ENCODE measurements at places on chromosomes 11 and 22.
A peak's percentile ranks its signal among the peaks of the same experiment; 100 is the strongest.

GRCh38 chr22:37262346-37262745 is 18.3 kb upstream of the RAC2 start:
- no peak for DNase-seq

DNA sequence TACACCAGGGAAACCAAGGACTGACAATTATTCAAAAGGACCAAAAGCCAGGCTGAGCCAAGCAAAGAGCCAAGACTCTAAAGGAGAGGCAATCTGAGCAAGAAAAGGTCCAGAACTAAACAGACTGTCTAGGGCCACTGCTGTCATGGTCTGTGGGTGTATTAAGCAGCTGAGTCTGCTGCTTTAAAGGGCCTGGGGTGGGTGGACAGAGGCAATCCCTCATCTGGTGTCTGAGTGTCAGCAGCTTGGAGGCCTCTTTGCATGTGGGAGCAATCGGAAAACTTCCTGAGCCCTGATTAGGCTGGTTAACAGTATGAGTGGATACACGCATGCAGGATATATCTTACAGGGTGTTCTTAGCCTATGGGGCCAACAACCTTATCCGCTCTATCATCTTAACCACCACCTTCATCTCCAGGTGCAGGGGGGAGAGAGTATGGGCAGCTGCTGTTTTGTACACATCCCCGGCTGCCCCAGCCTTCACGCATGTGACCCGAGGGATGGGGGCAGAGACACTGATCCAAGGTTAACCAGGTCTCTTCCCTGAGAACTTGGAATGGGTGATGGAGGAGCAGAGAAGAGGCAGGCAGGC is 67.5 kb upstream of the TIMP3 start:
- no peak for DNase-seq

GRCh38 chr11:46834821-46835220 is 11.3 kb downstream of the CKAP5 start:
- DNase-seq: no peak

DNA sequence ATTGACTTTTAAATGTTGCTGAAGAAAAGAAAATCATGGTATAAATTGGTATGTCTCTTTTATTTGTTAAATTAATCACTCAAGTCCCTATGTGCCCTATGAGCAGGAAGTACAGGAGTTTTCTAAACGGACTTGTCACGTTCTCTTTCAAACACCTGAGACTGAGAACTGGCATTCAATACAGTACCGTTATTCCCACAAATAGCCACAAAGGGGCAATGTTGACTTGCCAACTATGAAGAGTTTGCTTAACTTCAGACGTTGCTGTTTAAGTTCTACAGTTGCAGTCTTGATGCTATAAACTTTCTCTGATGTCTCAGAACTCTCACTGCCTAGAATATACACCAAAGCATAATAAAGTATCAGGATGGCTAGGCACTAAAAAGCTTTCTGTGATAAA is 7.6 kb downstream of the OR56A1 start:
- DNase-seq: no peak

GRCh38 chr11:127193950-127194349 is 193.4 kb upstream of the KIRREL3 start:
- no peak for DNase-seq

GRCh38 chr22:20956258-20957101 is 10.6 kb upstream of the AIFM3 start:
- DNase-seq: no peak

- DNase-seq: no peak
Observed at GRCh38 chr11:22670830-22671229, 4.4 kb downstream of the GAS2 start.

DNA sequence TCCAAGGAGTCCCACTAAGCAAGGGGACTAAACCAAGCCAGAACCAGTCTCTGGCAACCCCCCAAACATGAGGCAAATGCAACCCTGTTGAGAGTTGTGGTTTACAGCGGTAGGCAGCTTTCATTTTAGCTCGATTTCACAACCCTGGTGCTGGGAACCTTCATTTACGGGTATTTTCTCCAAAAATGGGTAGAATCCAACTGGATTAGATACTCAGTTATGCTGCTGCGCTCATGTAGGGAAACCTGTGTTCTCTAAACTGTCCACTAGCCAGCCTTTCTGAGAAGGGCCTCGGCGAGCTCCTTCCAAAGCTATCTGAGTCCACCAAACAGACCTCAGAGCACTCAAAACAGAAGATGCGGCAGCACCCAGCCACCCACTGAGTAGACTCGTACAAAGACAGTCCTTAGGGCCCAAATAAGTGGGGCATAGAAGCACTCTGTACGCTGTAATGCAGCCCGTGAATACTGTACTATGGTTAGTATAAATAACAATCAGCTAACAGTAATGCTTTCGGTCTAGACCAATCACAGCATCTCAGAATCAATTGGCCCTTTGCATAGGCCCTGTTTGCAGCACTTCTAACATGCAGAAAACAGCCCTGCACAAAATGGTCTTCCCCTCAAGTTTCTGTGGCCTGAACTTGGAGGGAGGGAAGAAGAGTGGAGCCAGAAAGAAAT is 104.7 kb downstream of the ETS1 start:
- peak; percentile 52 for DNase-seq

DNA sequence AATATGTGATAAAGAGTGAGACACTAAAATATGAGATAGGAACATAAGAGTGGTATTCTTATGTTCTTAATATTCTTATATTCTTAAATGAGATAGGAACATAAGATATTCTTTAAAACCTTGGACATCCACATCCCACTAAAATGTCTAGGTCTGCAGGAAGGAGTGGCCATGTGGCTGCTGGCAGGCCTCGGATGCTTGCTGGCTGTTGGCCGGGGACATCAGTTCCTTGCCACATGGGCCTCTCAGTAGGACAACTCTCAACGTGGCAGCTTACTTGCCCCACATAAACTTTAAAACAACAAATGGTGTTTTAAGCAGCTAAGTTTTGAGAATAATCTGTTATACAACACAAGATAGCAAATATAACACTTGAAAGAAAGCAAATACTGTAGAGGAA is 240.1 kb downstream of the CASP12 start:
- no peak for DNase-seq

- no peak for DNase-seq
Observed at GRCh38 chr11:23730307-23730998, 766.4 kb upstream of the LUZP2 start.

DNA sequence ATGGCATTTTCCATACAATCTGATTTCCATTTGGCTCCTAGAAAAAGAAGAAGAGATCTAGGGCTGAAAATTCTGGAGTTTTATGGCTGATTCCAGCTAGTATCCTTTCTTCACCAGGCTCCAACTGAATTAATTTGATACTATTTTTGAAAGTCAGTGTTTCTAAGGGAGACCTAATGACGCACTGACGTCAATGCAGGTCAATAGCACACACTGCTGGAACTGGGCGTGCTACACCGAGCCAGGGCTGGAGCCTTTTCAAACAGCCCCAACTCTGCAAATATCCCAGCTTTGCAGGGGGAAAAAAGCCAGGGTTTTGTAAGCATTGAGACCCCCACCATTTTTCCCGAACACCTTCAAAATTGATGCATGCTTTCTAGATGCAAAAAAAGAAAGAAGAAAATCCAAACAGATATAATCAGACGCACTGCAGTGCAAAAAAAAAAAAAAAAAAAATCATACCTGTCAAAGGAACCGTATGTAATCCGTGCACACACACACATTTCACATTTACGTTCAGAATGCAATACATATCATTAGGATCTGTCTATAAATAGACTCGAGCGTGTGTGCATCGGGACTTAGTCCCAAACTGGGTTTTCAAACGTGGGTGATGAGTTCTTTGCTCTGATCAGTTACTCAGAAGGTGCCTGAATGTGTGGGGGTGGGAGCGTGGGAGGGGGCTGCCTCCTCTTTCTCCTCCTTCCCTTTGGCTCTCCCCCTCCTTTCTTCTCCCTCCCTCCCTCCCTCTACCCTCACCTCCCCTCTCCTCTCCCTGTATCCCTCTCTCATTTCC is 124.5 kb upstream of the HSD17B12 start:
- DNase-seq: no peak

DNA sequence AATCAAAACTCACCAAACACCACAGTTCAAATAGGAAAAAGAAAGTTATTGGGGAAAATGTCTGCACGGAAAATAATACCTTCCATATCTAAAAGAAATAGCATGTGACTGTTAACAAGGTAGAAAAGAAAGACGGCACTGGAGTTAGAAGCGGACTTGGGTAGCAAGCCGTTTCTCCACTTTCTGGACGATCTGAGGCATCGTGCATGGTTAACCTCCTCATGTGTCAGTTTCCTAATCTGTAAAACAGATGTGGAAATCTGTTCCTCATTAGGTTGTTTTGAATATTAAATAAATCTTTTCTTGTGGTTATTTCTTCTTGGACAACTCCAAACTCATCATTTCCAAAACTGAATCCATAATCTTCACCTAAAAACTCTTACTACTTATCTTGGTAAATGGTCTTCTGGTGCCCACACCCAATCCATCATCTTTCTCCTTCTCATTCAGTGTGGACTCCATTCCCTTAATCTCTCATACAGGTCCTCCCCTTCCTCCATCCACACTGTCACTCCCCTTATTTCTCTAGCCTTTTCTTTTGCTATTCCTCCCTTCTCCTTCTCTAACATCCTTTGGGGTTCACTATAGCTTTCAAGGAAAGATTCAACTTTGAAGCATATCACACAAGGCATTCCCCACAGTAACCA is 53.5 kb downstream of the VSIG10L2 start:
- DNase-seq: no peak

- no peak for DNase-seq
Observed at GRCh38 chr11:10139143-10139542, 154.9 kb downstream of the SBF2 start.

DNA sequence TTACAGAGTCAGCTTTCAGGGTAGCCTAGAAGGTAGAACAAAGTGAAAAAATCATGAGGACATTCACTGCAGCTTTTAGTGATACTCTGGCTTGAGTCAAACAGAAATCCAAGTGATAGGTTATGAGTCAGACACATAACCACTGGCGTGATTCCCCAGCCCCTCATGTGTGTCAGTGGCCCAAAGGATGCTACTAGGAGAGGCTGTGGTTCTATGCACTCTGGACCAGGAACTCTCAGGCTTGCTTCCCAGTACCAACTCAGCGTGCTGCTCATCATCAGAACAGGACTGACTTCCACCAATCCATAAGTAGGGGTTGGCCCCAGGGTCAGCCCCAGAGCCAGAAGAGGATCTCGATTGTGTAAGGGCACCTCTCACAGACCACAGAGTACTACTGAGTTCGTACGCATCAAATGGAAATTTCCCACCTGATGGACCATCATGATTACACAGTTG is 116.8 kb downstream of the MED15 start:
- DNase-seq: no peak

GRCh38 chr22:48380016-48380665 is 1447.5 kb downstream of the BRD1 start:
- no peak for DNase-seq

- no peak for DNase-seq
Observed at GRCh38 chr22:17831501-17832251, 57.4 kb upstream of the BID start.

DNA sequence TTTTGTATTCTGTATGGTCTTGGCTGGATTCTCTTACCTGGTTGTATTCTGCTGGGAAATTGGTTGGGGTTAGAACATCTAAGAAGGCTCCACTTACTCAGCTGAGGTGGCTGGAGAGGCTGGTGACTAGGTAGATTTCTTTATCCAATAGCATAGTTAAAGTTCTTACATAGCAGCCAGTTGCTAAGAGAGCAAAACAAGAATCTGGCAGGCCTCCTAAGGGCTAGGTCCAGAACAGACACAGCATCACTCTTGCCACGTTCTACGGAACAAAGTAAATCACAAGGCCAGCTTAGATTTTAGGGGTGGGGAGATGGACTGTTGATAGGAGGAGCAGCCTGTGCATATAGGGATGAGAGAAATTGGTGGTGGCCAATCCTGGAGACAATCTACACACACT is 141.3 kb upstream of the CCDC90B start:
- DNase-seq: no peak

DNA sequence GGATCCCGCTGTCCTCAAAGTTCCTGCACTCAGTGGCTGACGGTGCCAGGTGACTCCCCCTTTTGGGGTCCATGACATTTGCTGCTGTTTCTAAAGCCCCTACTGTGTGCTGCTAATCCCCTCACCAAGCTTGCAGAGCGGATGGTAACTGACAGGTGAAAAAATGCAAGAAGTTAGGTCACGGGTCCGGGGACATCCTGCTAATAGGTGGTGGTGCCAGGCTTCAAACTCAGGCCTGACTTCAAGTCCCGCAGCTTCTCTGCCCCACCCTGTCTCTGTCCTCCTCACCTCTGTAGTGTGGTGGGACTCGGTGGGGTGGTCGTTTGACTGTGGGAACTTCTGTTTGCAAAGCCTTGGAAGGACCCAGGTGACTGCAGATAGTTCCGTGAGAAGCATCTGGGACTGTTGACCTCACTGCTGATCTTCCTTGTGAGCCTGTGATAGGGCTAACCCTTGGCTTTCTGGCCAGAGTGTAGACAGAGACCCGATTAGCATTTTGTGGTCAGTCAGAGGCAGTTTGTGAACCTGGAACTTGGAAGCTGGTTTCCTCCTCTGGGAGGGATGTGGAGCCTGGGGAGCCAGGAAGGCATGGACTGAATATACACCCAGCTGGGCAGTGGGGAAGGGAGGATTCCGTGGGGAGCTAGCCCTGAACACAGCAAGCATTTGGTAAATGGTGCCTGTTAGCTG is 115.4 kb upstream of the OR4B1 start:
- DNase-seq: no peak

- DNase-seq: no peak
Observed at GRCh38 chr22:38750104-38750503, 5.7 kb downstream of the SUN2 start.

- DNase-seq: peak; percentile 28
Observed at GRCh38 chr22:23527971-23528740, 51.9 kb downstream of the IGLL1 start.

- no peak for DNase-seq
Observed at GRCh38 chr11:69947793-69948255, 128.6 kb upstream of the FGF3 start.

- DNase-seq: no peak
Observed at GRCh38 chr11:22711880-22712279, 45.5 kb downstream of the GAS2 start.

- DNase-seq: no peak
Observed at GRCh38 chr22:17921871-17922821, 102.2 kb downstream of the MICAL3 start.

- no peak for DNase-seq
Observed at GRCh38 chr22:17780116-17780740, 6.0 kb upstream of the BID start.

DNA sequence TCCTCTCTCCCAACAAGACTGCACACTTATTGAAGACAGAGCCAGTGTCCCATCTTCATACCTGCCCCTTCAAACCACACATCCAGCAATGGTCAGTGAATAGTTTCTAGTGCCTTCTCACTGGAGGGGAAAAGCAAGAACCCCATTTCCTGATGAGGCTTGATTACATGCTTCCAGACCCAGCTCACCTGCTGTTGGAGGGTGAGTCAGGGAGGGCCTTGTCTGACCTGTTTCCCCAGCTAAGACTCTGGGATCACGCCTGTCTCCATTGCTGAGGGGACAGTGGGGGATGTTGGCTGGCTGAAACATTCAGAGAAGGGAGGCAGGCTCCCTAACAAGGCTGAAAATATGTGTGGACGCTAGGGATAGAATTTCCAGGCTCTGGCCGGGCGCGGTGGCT is 27.5 kb upstream of the ZDHHC13 start:
- DNase-seq: no peak

Data from CD4-positive, alpha-beta T cell treated with Interferon gamma for 1 hour (primary cell).